Suppressor macrophage treated with lipopolysaccharide for 4 hours (primary cell): ENCODE measurements at places on chromosomes 4 and X.

GRCh38 chrX:150405006-150405405 is 41.9 kb downstream of the MAMLD1 start:
- DNase-seq = no peak

DNA sequence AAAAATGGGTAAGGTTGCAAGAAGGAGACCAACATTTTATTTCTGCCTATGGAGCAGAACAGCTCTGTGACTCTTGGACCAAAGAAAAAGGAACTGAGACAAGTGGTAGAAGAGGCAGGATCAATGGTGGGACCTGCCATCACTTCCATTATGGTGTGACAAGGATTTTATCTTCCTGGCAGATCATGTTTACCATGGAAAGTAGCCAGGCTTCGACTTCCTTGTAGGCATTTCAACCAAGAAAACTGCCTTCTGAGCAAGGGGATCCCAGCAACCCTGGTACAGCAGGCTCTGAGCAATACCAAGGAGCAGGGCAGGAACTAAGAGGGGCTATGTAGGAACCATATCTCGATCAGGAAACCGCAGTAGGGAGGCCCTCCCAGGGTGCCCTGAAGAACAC is 317.4 kb downstream of the IQCM start:
- no peak for DNase-seq

DNA sequence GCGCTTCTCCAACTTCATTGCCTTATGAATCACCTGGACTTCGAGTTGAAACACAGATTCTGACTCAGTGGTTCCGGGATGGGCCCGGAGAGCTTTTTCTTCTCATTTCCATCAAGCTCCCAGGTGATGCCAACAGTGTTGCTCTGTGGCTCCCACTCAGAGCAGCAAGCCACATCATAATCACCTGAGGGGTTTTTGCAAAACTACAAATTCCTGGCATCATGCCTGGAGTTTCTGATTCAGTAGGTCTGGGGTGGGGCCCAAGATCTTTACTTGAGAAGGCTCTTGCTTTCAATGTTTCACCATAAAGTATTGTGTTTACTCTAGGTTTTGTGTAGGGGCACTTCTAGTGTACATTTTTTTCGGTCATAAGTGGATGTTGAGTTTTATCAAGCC is 7.0 kb downstream of the MTM1 start:
- peak; percentile 38 for DNase-seq

DNA sequence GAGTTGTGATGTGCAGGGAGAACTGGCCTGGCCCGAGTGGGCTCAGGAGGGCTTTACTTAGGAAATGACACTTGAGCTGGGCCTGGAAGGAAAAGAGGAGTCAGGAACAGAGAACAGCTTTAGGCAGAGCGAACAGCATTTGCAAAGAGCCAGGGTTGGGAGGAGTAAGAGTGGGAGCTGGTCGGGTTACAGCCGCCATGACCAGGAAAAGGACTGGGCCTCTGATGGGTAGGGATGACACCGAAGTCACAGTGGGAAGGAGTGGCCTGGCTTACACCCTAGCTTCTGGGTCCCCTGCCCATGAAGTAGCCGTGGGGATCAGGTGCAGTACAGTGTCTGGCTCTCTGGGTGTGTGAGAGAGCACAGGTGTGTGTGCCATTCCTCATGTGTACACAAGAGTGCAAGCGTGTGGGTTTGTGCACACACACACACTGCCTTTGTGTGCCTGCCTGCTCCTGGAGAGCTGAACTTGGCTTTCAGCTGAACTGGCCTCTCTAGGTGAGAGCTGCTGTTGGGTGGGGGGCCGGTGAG is 31.6 kb downstream of the TRMT44 start:
- no peak for DNase-seq
